ENCODE measurements at places on chromosomes 12 and 14.

DNA sequence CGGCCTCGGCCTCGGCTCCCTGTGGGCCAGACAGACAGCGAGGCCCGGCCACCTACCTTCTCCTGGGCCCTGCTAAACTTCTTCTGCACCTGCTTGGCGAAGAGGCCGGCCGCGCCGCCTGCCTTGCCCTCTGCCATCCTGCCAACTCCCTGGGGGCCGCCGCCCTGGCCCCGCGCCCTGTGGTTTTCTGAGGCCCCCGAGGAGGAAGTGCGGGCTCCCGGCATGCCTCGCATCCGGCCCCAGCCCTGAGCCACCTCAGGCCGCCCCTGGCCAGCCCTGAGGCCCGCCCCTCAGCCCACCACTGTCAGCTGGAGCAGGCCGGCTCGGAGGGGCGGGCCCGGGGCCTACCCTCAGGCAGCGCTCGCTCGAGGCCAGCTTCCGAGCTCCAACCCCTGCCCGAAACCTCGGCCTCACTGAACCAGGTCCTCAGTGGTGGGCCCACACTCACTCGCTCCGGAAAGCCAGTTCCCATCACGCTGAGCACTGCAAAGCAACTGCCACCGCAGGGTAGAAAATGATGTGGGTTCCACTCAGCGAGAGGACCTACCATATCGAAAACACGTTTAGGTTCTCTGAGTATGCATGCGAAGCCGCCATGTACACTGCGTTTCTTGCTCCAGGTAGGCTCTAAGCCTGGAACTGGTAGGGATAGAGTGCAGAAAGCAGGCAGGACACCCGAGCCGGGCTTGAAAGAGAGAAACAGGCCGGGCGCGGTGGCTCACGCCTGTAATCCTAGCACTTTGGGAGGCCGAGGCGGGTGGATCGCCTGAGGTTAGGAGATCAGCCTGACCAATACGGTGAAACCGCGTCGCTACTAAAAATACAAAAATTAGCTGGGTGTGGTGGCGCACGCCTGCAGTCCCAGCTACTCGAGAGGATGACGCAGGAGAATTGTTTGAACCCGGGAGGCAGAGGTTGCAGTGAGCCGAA lies at the start of gene BIN2:
BIN2 (minus strand) TSS at position 209 of the 930 bp plus-strand sequence; CDS start at position 137, 72 bp downstream.
- DNase-seq = peak; percentile 32

- no peak for DNase-seq
These were observed 50.3 kb downstream of the IRAK3 start for GRCh38 chr12:66239295-66239694.

GRCh38 chr12:48961331-48961730 lies 4.0 kb upstream of the ARF3 start:
- DNase-seq = no peak

DNA sequence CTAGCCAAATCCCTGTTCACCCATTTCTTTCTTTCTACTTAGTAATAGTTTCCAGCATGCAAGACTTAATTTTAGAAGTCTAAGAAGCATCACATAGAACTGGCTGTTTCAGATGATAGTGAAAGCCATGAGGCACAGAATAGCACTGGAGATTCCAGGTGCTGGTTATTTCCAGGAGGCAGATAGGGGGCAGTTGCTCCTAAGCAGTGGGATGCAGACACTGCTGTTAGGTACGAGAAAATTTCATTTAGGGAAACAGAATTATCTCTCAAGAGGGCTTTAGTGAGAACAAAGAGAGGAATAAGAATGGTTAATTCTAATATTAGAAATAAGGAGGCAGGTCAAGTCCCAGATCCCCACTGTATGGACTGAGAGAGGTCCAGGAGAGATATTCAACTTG lies 3.6 kb upstream of the MDGA2 start:
- no peak for DNase-seq
